H7 (cell line): ENCODE measurements at places on chromosomes 6 and 20. TPM values are rescaled to one million over a fixed set of nuclear protein-coding genes. Genes with fewer than 3 reads are reported as not detected.

BCAS1 gene
- total RNA-seq, result 0.07 TPM in 1 of 2 replicates, not detected in the other

ULBP1 gene
- total RNA-seq, result 0.28 and 0.33 TPM in 2 replicates

- DNase-seq, result no peak
These were observed 318.8 kb downstream of the BCKDHB start for GRCh38 chr6:80425089-80425823.

- DNase-seq, result no peak
These were observed 15.0 kb upstream of the MRAP2 start for GRCh38 chr6:84018453-84019061.
